ENCODE measurements at places on chromosomes 11 and 22.

GRCh38 chr11:46677991-46678740, 22.3 kb downstream of the ARHGAP1 start:
- no peak for DNase-seq

GRCh38 chr22:30574095-30574981, at the start of gene GAL3ST1:
Gene GAL3ST1, minus strand, starts transcription at chr22:30574665. Its CDS starts 17,273 bp downstream, at chr22:30557392.
- DNase-seq: no peak

GRCh38 chr22:39181778-39182177, 29.3 kb upstream of the CBX7 start:
- DNase-seq: no peak

- peak; percentile 82 for DNase-seq
Observed at GRCh38 chr11:2314525-2315394, 12.9 kb downstream of the TSPAN32 start.

DNA sequence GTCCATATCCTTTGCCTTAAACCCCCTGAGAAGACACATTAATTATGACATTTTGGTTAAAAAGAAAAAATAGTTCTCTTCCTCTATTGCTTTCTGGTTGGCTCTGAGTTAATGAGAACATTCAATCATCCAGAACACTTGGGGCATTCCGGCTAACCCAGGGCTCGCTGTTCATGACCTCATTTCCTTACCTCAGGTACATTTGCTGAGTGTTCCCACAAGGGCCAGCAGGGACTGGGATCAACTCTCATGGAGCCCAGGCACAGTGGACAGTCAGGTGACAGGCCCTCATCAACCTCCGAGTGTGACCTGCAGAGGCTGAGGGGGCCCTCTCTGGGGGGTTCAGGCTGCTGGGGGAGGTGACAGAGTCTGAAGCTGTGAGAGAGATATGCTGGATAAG, 98.9 kb downstream of the MYO18B start:
- DNase-seq: no peak

Measured in thoracic aorta (tissue), 2 donors.